AG08396 (cell line): ENCODE measurements at places on chromosomes 5 and 9.

DNA sequence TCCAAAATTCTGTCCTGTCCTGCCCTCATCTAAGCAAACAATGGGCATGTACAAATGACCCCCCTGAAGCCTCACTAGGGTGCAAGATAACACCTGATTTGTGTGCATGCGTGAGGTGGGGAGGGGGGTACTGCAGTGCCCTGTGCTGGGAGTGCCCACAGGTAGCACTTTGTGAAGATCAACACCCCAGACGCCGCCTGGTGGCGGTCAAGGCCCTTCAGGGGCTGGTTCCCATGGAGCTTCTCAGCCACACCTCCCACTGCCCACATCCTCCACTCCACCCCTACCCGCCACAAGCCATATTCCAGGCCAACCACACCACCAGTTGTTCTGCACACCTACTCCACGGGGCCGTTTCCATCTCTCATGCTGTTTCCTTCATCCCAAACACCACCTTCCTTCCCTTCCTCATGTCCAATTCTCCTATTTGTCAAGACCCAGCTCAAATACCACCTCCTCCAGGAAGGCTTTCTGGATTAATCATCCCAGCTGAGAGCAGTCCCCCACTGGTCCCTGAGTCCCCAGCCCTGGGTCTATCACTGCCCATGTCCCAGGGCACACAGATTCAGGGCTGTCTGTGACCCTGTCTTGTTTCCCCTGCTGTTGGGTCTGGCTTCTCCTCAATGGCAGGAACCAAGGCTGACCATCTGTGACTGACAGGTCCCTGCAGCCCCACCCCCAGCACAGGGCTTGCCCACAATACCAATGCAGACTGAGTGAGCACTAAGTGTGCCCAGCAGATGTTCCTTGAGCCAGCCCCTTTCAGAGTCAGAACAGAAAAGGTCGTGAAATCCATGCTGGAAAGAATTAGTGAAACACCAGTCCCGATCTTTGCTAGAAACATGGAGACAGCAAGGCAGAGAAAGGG lies 178.4 kb downstream of the PAX5 start:
- peak; percentile 37 for DNase-seq

- no peak for DNase-seq
Observed at GRCh38 chr5:78594021-78594420, 54.6 kb downstream of the LHFPL2 start.

GRCh38 chr9:107784235-107784958 lies 294.8 kb upstream of the KLF4 start:
- DNase-seq: peak; percentile 72

GRCh38 chr5:167777746-167778145 lies 513.7 kb upstream of the WWC1 start:
- DNase-seq: no peak

GRCh38 chr9:36676778-36677485 lies 104.2 kb downstream of the MELK start:
- no peak for DNase-seq

DNA sequence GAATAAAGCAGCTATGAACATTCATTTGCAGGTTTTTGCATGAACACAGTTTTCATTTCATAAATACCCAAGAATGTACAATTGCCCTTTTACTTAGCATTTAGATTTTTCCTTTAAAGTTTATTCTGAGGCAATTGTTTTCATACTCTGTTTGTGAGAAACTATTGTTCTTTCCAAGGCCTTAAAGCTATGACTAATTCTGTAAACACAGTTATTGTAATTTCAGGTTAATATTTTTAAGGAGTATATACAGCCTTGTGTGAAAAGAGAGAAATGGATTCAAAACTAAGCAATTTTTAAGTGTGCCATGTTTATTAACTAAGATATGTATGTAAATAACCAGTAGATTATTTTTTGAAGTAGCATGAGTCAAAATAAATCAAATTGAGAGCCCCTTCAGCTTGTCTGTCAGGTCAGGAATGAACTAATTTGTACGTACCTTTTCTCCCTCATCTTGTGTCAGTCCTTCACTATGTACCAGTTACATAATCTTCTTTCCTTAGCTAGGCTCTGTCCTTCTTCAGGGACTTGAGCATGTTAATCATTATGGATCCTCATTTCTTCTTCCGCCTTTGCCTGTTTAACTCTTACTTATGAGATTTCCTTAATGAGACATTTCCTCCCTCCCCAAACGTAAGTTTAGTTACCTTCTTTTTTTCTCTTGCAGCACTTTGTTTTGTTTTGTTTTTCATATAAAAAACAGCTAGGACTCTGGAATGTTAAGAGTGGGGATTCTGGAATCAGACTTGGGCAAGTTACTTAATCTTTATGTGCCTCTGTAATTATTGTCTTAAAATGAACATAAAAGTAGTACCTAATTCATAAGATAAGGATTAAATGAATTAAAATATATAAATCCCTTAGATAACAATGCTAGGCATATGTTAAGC lies 63.6 kb downstream of the NIPBL start:
- DNase-seq: no peak

- DNase-seq: peak; percentile 74
Observed at GRCh38 chr5:168314735-168315411, 23.4 kb downstream of the WWC1 start.

GRCh38 chr5:139394123-139394653 lies 716 bp downstream of the PROB1 start:
- DNase-seq: peak; percentile 73

GRCh38 chr9:5557606-5558587 lies 47.6 kb downstream of the PDCD1LG2 start:
- no peak for DNase-seq

DNA sequence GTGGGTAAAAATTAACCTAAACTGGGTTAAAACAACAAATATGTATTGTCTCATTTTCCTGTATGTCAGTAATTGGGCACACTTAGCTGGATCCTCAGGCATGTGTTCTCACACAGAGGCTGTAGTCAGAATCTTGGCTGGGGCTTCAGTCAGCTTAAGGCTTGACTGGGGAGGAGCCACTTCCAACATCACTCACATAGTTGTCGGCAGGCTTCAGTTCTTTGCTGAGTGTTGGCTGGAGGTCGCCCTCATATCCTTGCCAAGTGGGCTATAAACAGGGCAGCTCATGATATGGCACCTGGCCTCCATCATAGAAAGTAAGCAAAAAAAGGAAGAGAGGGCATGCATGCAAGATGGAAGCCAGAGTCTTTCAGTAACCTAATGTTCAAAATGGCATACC lies 173.0 kb downstream of the GIN1 start:
- no peak for DNase-seq

DNA sequence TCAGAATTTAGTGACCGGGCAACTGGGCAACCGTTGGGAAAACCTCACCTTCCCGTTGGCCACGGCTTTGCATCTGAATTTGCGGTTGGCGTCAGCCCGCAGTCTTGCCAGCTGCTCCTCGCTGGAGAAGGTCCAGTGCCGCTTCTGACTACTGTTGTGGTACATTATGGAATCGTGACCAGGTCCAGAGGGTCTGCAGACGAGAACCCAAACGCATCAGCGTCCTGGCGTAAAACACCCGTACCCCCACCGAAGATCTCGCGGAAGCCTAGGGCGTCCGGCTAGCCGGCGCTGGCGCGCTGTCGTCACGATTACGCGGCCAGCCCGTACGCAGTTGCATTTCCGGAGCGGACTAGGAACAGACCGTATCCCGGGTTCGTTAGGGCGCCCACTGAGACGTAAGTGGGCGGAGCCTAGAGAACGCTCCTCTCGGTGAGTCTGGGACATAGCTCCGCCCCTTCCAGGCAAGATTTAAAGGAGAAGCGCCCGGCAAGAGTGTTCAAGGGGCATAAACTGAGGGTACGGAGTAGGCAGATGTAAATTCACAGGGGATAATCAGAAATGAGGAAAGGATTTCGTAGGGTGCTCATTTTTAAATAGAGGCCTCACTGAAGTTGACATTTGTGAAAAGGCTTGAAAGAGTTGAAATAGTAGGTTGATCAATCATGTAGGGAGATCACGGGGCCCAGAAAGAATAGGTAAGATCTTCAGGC lies at the start of gene CCNH:
CCNH (minus strand) TSS at position 301 of the 713 bp plus-strand sequence; CDS start at position 165, 136 bp downstream.
- peak; percentile 93 for DNase-seq
